ENCODE measurements at places on chromosomes 6 and 20. TPM values are rescaled to one million over a fixed set of nuclear protein-coding genes. Genes with fewer than 3 reads are reported as not detected.

UBE2V1 gene
- total RNA-seq: 77.1 TPM

DNPH1 gene
- total RNA-seq: 65.2 TPM

SRXN1 gene
- 67.9 TPM for total RNA-seq

TFAP2B gene
- total RNA-seq: under 0.01 TPM

TINAG gene
- total RNA-seq: not detected

GUCA1A gene
- not detected for total RNA-seq

TBCC gene
- total RNA-seq: 19.3 TPM

ELMO2 gene
- 48.2 TPM for total RNA-seq

SDC4 gene
- total RNA-seq: 150 TPM

PTPRK gene
- 27.1 TPM for total RNA-seq

GPR63 gene
- total RNA-seq: 0.27 TPM

TFEB gene
- 6.8 TPM for total RNA-seq

SLC26A8 gene
- not detected for total RNA-seq

TFAP2D gene
- not detected for total RNA-seq

TMEM14A gene
- total RNA-seq: 16.3 TPM

KCNB1 gene
- 0.41 TPM for total RNA-seq

SAYSD1 gene
- 15.9 TPM for total RNA-seq

C20orf141 gene
- not detected for total RNA-seq

KIF25 gene
- not detected for total RNA-seq

RAET1L gene
- total RNA-seq: not detected

FAM110A gene
- total RNA-seq: 5.4 TPM

SCRT2 gene
- total RNA-seq: not detected

EYA2 gene
- total RNA-seq: 1.6 TPM

FOXF2 gene
- total RNA-seq: 0.25 TPM

GLO1 gene
- total RNA-seq: 79.1 TPM

LY6G6D gene
- total RNA-seq: not detected

SPDEF gene
- total RNA-seq: not detected

UNC93A gene
- not detected for total RNA-seq

INSM1 gene
- not detected for total RNA-seq

JPH2 gene
- total RNA-seq: under 0.01 TPM

RNF144B gene
- 1.2 TPM for total RNA-seq

BPIFA1 gene
- not detected for total RNA-seq

TCFL5 gene
- 27.9 TPM for total RNA-seq

SYCP2L gene
- total RNA-seq: not detected

ZBTB46 gene
- 1.1 TPM for total RNA-seq

Data from fibroblast of the aortic adventitia (primary cell).